Neural crest cell (in vitro differentiated cells): ENCODE measurements at places on chromosomes 1 and 21. TPM values are rescaled to one million over a fixed set of nuclear protein-coding genes. Genes with fewer than 3 reads are reported as not detected.

DNA sequence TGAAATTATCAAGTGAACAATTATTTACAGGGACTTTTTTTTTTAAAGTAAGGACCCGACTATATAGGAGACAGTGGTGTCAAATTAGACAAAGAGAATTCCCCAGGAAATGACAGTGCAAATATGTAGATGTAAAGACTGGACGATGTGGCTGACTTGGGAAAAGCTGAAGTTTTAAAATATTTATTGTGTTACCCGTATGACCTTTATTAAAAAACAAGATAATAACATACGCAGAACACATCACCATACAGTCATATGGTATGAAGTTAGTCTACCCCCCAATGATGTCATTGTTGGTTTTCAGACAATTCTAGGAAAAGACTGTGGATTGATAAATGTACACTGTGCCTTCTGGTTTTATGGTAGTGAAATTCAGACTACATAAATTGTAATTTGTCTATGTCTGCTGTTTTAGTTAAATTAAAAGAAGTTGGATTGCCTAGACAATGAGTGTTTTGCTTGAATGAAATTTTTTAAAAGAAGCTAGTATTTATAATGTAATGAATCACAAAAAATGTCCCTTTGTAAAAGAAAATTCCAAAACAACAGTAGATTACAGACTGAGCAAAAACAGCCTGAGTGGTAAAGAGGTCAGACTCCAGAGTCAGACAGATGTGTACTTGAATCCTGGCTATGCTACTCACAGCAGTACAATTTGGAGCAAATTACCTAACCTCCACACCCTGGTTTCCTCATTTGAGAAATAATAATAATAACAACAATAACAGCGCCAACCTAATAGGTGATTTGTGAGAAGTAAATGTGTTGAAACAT, 15.5 kb upstream of the PDC start:
- DNase-seq: no peak

- DNase-seq: no peak
Measured at GRCh38 chr1:93440272-93440671, 7.6 kb upstream of the FNBP1L start.

The CHI3L2 gene
- total RNA-seq: not detected in 2 replicates

DNA sequence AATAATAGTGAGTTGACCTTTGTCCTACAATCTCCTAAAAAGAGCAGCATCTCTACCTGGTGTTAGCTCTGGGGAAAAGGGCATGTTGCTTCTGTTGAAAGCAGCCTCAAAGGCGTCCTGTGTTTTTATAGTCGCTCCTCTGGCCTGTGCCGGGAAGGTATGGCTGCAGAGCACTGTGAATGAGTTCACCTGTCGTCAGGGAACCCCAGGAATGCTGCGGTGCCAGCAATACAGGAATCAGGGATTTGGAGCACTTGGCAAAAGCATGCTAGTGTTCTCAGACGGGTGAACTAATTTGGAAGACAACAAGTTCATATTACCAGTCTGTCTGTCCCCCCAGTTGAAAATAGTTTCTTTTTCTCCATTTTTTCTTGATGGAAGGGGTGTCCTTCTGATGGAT, 60.3 kb upstream of the PGD start:
- DNase-seq: no peak

DNA sequence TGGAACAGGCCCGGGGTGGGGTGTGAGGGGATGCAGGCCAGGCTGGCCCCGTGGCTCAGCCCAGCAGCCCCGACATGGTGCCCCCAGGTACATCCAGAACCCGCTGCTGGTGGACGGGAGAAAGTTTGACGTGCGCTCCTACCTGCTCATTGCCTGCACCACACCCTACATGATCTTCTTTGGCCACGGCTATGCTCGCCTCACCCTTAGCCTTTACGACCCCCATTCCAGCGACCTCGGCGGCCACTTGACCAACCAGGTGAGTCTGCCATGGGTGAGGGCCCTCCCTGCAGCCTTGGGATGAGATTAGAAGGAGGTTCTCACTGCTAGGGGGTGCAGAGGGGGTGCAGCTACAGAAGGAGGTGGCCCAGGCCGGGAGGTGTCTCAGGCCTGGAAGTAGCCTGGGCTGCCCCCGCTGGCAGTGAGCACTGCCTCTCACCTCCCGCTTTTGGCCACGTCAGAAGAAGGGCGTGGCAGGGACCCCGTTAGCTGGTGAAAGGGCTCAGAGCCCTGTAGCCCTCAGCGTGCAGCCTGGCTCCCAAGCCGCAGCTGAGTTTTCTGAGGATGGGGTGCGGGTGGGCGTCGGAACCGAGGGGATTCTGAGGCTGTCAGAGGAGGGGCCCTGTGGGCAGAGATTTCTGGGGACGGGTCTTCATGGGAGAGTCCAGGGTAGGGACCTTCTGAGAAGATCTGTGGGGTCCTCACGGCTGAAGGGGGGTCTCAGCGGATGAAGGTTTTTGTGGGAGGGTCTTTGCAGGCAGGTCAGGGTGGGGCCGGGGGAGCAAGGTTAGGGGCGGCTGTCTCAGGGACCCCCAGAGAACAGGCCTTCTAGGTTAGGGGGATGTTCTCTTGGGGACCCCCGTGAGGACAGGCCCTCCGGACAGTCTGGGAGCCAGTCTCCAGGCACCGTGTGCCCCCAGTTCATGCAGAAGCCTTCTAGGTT, 10.4 kb downstream of the TTLL10 start:
- no peak for DNase-seq

- no peak for DNase-seq
Measured at GRCh38 chr1:28860332-28861073, 48.5 kb downstream of the OPRD1 start.

The PTPRU gene
- total RNA-seq: 4.8 and 5.1 TPM in 2 replicates

- DNase-seq: no peak
Measured at GRCh38 chr1:112995890-112996289, 39.9 kb upstream of the SLC16A1 start.

DNA sequence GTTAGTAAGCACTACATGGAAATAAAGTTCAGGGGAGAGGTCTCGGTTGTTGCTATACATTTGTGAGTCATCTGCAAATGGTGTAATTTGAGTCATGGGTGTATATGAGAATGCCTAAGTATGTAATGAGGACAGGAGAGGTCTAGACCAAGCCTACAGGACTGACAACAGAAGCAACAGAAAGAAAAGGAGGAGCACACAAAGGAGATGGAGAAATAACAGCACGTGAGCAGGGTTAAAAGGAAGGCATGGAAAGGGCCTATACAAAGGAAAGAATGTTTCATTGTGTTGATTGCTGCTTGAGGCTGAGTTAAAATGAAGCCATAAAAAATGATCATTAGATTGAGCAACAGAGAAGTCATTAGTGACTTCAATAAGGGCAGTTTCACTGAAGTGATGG, 28.0 kb upstream of the PRKAA2 start:
- no peak for DNase-seq

GRCh38 chr1:239367196-239367810, 19.1 kb upstream of the CHRM3 start:
- DNase-seq: no peak

DNA sequence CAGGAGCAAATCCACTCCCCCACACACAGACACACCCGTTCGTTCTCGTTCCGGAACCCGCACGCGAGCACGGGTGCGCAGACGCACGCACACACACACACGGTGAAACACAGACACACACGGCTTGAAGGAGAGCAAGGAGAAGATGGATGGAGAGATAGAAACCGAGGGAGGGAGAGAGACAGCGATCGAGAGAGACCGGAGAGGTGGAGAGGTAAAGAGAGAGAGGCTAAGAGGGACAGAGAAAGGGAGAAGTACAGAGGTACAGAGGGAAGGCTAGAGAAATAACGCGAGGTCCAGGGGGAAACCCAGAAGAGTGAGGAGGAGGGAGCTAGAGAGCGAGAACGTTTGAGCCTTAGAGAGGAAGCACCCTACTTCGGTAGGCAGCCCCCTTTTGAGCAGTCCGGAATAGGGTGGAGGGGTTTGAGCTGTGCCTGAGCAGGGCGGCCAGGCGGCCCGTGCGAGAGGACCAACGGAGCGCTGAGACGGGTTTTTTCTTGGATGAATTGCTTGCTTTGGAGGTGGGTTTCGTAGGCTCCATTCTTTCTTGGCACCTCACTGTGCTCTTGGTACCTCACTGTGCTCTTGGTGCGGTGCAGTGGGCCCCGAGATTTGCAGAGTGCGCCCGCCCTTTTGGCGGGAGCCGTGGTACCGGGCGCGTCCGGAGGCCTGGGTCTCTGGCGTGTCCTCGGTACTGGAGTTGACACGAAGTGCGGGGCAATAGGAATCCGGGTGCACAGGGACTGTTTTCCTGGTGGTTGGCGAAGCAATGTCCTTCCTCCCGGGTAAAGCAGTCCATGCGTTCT, 88.4 kb upstream of the RHOU start:
- DNase-seq: no peak

GRCh38 chr1:175514387-175514953, 228.9 kb downstream of the TNR start:
- no peak for DNase-seq

GRCh38 chr1:41915786-41916571, 2.7 kb downstream of the HIVEP3 start:
- DNase-seq: no peak

- no peak for DNase-seq
Measured at GRCh38 chr1:227728892-227729143, 6.3 kb downstream of the JMJD4 start.

The PLEKHA6 gene
- total RNA-seq: 4.0 and 4.5 TPM in 2 replicates

- DNase-seq: peak; percentile 24
Measured at GRCh38 chr1:67642629-67643028, 42.4 kb upstream of the GADD45A start.

- DNase-seq: no peak
Measured at GRCh38 chr21:41010101-41010435, 157.9 kb upstream of the BACE2 start.

The RASSF5 gene
- 1.2 and 1.4 TPM in 2 replicates for total RNA-seq

- no peak for DNase-seq
Measured at GRCh38 chr1:160260406-160261382, 1.7 kb downstream of the DCAF8 start.

DNA sequence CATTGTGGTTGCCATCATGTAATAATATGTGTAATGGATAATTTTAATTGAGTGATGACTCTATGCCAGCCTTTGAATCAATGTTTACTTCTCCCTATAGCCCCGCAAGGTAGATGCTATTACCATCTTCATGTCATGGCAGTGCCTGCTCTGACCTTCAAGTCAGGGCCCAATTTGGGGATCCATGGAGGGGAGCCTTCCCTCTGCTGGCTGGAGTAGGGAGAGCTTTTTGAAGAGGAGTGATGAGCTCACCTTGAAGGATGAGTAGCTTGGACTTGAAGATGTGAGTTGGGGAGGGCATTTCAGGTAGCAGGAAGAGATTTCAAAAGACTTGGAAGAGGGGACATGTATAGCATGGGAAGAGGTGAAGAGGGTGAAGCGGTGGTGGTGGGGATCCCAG, 189.2 kb downstream of the FOXD2 start:
- no peak for DNase-seq
